Panc1 (cell line): ENCODE measurements at places on chromosomes 12 and 14. TPM values are rescaled to one million over a fixed set of nuclear protein-coding genes. Genes with fewer than 3 reads are reported as not detected.

- no peak overlapping the region for H3K27ac ChIP-seq
- no peaks in the 10 kb centered on the region; the same call in 1 of the 2 replicates for H3K27me3 ChIP-seq
- no peak overlapping the region for H3K4me3 ChIP-seq
- H3K36me3 ChIP-seq = no peaks in the 10 kb centered on the region
- no peak for DNase-seq
These were observed 90.3 kb downstream of the DUSP6 start for GRCh38 chr12:89261982-89262381.

DNA sequence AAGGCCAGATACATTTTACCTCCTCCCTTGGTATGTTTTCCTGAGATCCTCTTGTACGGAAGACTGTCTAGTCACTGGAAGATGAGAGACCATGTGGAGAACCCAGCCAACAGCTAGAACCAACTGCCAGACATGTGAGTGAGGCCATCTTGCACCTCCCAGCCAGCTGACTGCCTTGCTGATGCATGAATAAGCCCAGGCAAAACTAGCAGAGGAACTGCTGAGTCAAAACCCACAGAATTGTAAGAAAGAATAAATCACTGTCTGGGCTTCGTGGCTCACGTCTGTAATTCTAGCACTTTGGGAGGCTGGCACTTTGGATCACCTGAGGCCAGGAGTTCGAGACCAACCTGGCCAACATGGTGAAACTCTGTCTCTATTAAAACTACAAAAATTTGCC, 160.0 kb downstream of the TPH2 start:
- H3K4me3 ChIP-seq = no peak overlapping the region
- H3K27me3 ChIP-seq = no peaks in the 10 kb centered on the region
- H3K27ac ChIP-seq = no peak overlapping the region

- H3K4me1 ChIP-seq = peaks cover 14% of the 10 kb centered on the region; the same call in 1 of the 2 replicates
- DNase-seq = no peak
- H3K36me3 ChIP-seq = no peaks in the 10 kb centered on the region
- H3K27ac ChIP-seq = peak overlapping the region; percentile 25
- H3K27me3 ChIP-seq = no peaks in the 10 kb centered on the region; the same call in 1 of the 2 replicates
These were observed 102.2 kb downstream of the VEZT start for GRCh38 chr12:95319694-95320331.

DNA sequence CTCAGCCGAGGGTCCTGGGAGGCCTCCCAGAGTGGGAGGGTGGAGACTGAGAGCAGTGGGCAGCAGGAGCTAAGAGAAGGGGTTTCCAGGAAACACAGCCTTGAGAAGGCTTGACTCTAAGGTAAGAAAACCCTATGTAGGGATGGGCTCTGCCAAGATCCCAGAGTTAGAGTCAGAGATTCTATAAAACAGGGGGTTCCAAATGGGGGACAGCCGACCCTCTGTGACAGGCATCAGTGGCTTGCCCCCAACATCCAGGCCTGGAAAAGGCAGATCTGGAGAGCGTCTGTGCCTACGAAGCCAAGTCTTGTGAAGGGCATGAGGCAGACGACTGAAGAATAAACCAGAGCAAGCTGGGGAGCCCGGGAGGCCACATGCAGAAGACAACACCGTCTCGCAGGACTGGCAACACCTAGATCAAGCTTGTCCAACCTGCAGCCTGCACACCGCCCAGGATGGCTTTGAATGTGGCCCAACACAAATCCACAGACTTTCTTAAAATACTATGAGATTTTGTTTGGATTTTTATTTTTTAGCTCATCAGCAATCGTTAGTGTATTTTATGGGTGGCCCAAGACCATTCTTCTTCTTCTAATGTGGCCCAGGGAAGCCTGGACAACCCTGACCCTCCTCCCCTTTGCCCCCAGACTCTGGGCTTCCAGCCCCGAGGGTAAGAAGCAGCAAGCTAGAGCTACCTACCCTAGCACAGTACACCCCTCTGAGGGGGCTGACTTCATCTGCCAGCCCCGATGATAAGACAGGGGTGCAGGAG, 42.1 kb downstream of the PRMT8 start:
- no peaks in the 10 kb centered on the region for H3K4me1 ChIP-seq
- no peak overlapping the region for H3K27ac ChIP-seq
- H3K4me3 ChIP-seq = no peak overlapping the region
- no peaks in the 10 kb centered on the region for H3K36me3 ChIP-seq
- no peaks in the 10 kb centered on the region for H3K27me3 ChIP-seq

GRCh38 chr12:62827042-62827441, 107.9 kb downstream of the PPM1H start:
- H3K27ac ChIP-seq = no peak overlapping the region
- DNase-seq = no peak
- H3K36me3 ChIP-seq = no peaks in the 10 kb centered on the region

- DNase-seq = no peak
- H3K36me3 ChIP-seq = no peaks in the 10 kb centered on the region
- H3K4me3 ChIP-seq = no peak overlapping the region
- H3K27me3 ChIP-seq = peaks cover 7% of the 10 kb centered on the region; the same call in 1 of the 2 replicates
These were observed 104.5 kb downstream of the SLC8A3 start for GRCh38 chr14:70084226-70084625.

DNA sequence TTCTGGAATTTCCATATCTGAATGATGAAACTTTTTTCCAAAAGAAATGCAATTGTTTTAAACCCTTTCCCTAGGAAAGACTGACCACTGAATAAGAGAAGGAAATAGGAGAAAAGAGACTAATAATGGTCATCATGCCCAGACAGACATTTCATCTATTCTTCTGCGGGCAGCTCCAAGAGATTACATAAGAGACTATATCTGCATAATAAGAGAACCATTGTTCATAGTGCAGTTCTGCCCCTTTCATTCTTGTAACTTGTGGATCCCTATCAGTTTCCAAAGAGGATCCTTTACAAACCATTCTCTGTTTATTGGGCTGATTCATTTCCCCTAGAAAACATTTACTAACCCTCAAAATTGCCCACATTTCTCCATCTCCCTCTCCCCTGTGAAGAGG, 197.8 kb downstream of the FSCB start:
- no peak overlapping the region for H3K4me3 ChIP-seq
- no peaks in the 10 kb centered on the region for H3K4me1 ChIP-seq
- no peak for DNase-seq
- H3K27me3 ChIP-seq = no peaks in the 10 kb centered on the region
- H3K36me3 ChIP-seq = no peaks in the 10 kb centered on the region
- H3K27ac ChIP-seq = no peak overlapping the region

GRCh38 chr12:58381546-58381945, 440.2 kb downstream of the ATP23 start:
- H3K4me3 ChIP-seq = no peak overlapping the region
- no peak for DNase-seq
- no peaks in the 10 kb centered on the region for H3K36me3 ChIP-seq
- H3K27me3 ChIP-seq = no peaks in the 10 kb centered on the region
- no peaks in the 10 kb centered on the region for H3K4me1 ChIP-seq

- H3K27ac ChIP-seq = no peak overlapping the region
- H3K27me3 ChIP-seq = no peaks in the 10 kb centered on the region
- H3K4me3 ChIP-seq = no peak overlapping the region
- DNase-seq = no peak
These were observed 184.6 kb upstream of the TMEM260 start for GRCh38 chr14:56394826-56395530.

DNA sequence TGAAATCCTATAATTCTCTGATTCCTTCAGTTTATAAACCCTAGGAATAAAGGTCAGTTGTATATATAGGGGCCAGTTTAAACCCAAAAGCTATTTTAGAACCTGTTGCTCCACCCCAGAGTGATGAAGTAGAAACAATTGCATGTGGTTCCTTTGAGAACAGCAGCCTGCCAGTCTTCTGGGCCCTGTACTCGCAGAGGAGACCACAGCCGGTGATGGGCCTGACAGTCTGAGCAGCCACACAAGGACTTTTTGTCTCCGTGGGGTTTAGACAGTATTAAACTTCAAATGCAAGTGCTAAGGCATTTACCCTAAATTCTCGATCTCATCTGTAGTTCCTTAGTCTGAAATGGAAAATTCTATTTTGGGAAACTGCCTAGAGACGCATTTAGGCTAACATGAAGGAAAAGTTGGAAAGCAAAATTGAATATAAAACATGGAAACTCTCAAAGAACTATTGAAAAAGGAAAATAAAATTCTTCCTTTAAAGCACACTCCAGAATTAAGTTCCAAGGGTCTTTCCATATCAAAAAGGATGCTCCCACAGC, 80.6 kb downstream of the PRICKLE1 start:
- H3K4me1 ChIP-seq = no peaks in the 10 kb centered on the region
- H3K4me3 ChIP-seq = no peak overlapping the region
- no peak for DNase-seq
- H3K27me3 ChIP-seq = no peaks in the 10 kb centered on the region
- H3K36me3 ChIP-seq = no peaks in the 10 kb centered on the region

GRCh38 chr12:117111821-117112595, 12.8 kb upstream of the TESC start:
- no peaks in the 10 kb centered on the region for H3K4me1 ChIP-seq
- H3K36me3 ChIP-seq = no peaks in the 10 kb centered on the region
- no peaks in the 10 kb centered on the region for H3K27me3 ChIP-seq
- H3K27ac ChIP-seq = no peak overlapping the region
- DNase-seq = no peak

DNA sequence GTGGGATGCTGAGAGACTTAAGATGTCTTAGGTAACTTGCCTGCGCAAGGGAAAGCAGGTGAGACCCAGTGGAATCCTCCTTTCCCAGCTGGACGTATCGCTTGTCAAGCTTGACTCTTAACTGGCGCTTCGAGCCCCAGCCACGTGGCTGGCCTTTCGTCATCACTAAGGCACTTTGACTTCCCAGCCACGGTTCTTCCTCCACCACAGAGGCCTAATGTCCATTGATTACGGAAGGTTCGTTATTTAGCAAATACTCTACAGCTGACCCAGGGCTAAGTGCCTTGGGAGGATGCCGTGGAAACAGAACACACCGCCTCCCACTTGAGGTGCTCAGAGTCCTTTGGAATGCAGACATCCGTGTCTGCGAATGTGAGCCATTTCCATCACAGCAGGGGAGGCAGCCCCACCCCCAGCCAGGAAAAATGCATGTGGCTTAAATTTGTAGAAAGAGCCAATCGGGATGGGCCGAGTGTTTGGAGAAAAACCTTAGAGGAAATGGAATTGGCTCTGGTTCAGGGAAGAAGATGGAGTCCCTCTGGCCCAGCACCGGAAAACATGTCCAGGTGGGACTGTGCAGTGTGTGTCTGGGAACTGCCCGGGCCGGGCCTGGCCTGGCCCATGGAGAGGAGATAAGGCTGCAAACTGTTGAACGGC, 115.7 kb downstream of the PLXNC1 start:
- 0 out of 2 replicates have a peak, but pooled peaks cover 4% of the 10 kb centered on the region for H3K4me1 ChIP-seq
- no peaks in the 10 kb centered on the region for H3K36me3 ChIP-seq
- no peak for DNase-seq
- no peak overlapping the region for H3K27ac ChIP-seq

DNA sequence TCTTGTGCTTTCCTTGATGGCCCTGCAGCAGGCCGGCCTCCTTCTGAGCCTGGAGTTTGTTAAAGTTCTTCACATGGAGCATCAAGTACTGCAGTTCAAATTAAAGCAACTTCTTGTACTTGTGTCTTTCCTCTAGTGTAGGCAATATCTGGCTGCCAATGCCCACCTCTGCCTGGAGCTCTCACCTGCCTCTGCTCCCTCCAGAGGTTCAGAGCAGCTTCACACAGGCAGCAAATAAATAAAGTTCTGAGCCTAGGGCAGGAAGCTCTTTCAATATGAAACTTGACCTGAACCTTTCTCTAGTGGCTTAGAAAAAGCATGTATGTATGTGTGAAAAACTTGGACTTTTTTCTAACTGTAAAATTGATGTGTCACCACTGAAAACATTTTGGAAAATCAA, 65.9 kb downstream of the ITPR2 start:
- H3K27ac ChIP-seq = no peak overlapping the region
- H3K36me3 ChIP-seq = no peaks in the 10 kb centered on the region
- DNase-seq = no peak

DNA sequence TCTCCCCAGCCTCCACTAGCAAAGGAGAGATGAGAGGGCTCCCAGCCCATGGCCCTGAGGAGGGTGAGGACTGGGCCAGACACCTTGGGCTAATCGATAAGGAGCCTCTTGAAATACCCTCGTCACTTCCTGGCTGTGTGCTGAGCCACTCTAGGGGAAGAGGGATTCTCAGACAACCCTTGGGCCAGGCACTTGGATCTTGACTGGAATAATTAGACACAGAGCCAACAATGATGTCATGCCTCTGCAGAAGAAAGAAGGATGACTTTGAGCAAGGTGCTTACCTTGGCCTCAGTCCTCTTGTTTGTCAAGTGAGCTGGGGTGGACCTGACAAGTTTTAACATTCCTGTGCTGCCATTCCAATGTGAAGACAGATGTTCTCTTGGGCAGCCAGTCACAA, 83.1 kb downstream of the LRRC74A start:
- peaks cover 30% of the 10 kb centered on the region for H3K4me1 ChIP-seq
- DNase-seq = no peak
- no peaks in the 10 kb centered on the region for H3K27me3 ChIP-seq
- H3K4me3 ChIP-seq = no peak overlapping the region
- no peaks in the 10 kb centered on the region for H3K36me3 ChIP-seq

DNA sequence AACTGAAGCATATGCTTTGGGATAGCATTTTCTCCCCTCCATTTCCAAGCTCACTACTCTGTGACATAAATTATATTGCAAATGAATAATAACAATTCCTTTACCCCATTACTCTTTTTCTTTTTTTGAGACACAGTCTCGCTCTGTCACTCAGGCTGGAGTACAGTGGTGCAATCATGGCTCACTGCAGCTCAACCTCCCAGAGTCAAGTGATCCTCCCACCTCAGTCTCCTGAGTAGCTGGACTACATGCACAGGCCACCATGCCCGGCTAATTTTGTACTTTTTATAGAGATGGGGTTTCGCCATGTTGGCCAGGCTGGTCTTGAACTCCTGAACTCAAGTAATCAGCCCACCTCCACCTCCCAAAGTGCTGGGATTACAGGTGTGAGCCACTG, 49.2 kb upstream of the GTF2A1 start:
- H3K27me3 ChIP-seq = peaks cover 4% of the 10 kb centered on the region
- no peak for DNase-seq
- no peak overlapping the region for H3K4me3 ChIP-seq
- no peaks in the 10 kb centered on the region for H3K4me1 ChIP-seq
- H3K27ac ChIP-seq = no peak overlapping the region

DNA sequence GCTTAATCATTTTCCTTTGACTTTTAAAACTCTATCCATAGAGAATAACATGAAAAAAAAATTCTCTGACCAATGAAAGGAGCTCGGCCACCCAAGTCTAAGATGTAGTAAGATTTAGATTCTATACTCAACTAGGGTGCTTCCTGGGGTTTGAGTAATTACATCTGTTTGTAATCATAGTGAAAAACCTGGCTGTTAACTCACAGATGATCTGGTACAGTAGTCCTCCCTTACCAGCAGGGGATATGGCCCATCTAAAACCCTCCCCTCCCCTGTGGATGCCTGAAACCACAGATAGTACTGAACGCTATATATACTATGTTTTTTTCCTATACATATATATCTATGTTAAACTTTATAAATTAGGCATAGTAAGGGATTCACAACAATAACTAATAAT, 89.2 kb downstream of the DAAM1 start:
- H3K27me3 ChIP-seq = no peaks in the 10 kb centered on the region
- H3K36me3 ChIP-seq = no peaks in the 10 kb centered on the region
- peak overlapping the region; percentile 70 for H3K27ac ChIP-seq
- peaks cover 11% of the 10 kb centered on the region for H3K4me1 ChIP-seq
- no peak overlapping the region for H3K4me3 ChIP-seq
- DNase-seq = no peak

GRCh38 chr14:85252011-85252410, 277.9 kb upstream of the FLRT2 start:
- H3K27ac ChIP-seq = no peak overlapping the region
- DNase-seq = peak; percentile 64
- H3K4me1 ChIP-seq = no peaks in the 10 kb centered on the region

CMA1 gene
- not detected for total RNA-seq

NELL2 gene
- 0.28 TPM for total RNA-seq

ADCY6 gene
- total RNA-seq = 24.1 TPM

LHX5 gene
- total RNA-seq = not detected

USP44 gene
- total RNA-seq = 0.10 TPM

CYP27B1 gene
- total RNA-seq = 4.0 TPM

NTN4 gene
- 17.1 TPM for total RNA-seq

MYO1H gene
- not detected for total RNA-seq

ZNF219 gene
- 19.9 TPM for total RNA-seq

GLS2 gene
- 1.3 TPM for total RNA-seq
